CD4-positive, alpha-beta memory T cell (primary cell): ENCODE measurements at places on chromosomes 4 and X. TPM values are rescaled to one million over a fixed set of nuclear protein-coding genes. Genes with fewer than 3 reads are reported as not detected.

Gene ENPEP
- polyA plus RNA-seq, result not detected

DNA sequence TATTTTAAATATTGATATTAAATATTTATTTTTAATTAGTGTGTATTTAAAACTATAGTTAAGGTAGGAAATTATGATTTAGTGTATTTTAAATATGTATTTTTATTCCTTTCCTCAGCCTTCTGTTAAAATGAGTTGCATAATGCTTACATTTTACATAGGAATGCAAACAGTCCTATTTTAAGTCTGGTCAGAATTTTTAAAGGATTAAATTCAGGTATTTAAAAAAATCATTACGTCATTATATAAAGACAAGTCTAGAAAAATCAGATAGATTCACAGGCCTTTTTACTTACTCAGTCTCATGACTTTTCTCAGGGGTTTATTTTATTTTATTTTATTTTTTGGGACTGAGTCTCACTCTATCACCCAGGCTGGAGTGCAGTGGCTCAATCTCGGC, 50.4 kb upstream of the RPA4 start:
- no peak for DNase-seq

DNA sequence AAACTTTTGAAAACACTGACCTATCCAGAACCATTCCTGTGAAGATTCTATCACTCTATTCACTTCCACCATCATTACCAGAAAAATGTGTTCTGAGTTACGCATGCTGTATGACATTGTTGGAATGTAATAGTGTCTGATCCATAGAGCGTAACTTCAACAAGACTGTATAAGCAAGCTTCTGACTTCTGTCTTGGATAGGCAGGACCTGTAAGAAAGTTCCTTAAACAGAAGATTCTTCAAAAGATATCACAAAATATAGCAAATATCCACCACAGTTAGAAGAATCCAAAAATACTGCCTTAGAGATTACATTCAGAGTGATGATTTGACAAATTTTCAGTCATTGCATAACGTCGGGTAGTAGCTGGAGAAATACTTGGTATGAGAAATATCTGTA, 14.0 kb upstream of the SPOCK3 start:
- no peak for DNase-seq

Gene MAMLD1
- polyA plus RNA-seq, result 0.43 TPM

DNA sequence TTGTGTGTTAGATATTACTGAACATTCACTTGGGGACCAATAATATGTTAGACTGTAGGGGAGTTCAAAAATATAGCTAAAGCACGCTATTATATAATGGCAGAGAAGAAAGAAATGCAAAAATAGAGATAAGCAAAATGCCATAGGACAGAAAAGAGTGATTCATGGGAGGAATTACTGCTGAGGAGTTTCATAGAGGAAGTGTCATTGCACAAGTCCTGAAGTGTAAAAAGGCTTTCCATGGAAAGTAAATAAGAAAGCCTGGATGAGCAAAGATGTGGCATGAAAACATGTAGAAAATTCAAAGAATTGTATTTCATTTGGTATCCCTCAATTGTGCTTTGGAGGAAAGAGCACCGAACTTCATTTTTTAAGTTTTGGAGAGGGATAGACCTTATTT, 14.5 kb downstream of the HMGB2 start:
- no peak for DNase-seq

DNA sequence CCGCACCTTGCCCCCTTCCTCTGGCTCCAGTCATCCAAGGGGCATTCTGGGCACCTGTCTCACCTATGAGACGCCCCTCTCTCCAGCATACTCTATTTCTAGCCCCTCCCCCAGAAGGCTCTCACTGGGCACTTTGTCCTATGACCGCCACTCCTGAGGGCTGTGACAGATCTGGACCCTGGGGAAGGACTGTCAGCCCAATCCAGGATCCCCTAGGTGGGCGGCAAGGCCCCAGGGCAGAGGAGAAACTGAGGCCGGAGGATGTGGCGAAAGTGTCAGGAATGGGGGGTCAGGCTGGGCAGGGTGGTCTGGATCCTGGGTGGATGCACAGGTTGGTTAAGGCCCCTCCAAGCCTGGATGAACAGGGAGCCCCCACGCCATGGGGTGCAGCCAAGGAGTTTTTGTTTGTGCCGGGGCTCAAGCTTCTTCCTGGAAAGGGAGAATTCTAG, 16.2 kb upstream of the NAT8L start:
- no peak for DNase-seq

DNA sequence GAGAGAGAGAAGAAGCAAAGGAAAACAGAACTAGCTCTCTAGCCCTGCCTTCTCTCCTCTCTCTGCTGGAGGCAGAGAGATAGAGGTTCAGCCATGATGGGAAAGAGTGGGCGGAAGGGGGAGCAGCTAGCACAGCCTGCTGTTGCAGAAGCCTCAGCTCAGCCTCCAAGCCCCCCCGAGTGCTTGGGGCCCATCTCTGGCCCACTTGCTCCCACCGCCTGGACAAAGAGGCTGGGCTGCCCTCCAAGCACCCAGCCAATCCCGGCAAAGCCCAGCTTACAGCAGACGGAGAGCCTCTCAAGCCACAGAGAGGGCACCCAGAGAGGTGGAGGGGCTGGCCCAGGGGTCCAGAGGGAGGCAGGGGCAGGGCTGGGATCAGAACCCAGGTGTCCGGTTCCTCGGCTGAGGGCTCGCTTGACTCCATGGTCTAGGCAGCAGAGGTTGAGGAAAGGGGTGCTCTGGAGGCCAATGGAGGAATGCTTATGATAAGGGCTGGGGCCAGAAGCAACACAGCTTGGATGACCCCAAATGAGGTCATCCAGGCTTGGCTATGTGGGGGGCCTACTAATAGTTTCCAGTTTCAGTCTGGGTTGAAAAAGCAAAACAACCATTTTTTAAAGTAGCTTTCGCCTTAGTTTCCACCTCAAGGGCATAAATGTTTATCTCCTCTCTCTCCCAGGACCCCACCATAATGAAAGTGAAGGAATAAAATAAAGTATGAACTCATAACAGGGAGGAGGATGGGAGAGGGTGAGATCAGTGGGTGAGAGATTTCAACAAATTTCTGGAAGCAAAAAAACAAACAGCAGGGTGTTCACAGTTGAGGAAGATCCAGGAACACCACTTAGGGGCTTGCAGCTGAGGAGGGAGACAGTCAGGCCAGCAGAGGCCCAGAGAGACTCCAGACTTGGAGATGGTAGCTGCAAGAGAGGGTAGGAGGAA, 24.9 kb upstream of the IQSEC2 start:
- DNase-seq, result no peak

DNA sequence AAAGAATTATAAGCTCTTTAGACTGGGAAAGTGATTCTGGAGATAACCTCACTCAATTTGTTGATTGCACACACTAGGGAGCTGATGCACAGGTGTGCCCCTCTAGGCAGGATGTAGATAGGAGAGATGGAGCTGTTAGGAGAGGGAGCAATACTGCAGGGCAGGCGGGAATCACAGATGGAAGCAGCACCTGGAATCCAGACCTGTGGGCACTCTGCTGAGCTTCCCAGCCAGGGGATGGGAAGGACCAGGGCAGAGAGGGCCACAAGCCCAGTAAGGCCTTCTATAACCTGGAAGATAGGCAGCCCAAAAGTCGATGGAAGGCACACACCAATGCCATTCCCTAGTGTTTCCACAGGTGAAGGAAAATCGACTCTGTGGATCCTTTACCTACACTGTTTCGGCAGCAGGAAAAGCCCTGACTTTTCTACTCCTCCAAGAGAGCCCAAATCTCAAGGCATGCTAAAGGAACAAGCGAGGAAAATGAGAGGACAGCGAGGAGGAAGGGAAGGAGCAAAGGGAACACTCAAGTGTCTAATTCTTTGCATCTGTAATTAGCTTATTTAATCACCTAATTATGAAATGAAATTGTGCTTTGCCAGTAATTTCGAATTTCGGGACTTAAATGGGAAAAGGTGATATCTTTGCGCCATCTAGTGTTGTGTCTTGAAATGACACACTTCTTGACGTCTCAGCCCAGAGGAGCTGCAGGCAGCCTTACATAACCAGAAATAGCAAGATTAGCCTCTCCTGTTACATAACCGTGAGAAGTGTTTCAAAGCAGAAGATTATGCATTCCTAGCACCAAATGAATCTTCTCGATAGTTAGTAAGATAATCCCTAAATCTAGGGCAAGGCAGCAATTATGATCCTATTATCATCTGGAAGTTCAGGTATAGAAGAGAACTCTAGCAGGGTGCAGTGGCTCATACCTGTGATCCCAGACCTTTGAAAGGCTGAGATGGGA, 31.0 kb upstream of the TLR3 start:
- DNase-seq, result peak; percentile 19
